ENCODE measurements at places on chromosomes 12 and 14. TPM values are rescaled to one million over a fixed set of nuclear protein-coding genes. Genes with fewer than 3 reads are reported as not detected.

- no peak for DNase-seq
These were observed 2.8 kb downstream of the TSHR start for GRCh38 chr14:80958226-80958625.

Gene TAS2R9
- not detected for total RNA-seq

DNA sequence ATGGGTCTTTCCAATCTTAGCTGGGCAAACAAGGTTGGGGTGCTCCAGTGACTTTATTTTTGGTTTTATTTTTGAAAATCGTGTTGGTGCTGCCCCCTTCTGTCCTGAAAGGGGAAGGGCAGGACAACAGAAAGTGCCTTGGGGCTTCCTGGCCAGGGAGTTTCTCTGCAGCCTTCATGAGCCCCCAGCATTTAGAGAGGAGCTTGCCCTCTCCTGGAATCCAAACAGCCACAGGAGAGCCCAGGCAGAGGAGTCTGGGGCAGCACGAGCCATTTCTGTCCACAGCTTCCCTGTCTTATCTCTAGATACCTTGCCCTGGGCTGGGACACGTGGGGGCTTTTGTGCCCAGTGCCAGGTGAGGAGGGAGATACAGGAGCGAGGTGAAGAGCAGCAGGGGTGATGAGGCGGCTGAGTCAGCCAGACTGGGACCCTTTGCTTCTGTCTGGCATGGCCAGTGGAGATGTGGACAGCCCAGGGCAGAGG lies 4.4 kb upstream of the C1RL start:
- no peak for DNase-seq

- no peak for DNase-seq
These were observed 7.2 kb downstream of the CD69 start for GRCh38 chr12:9753498-9753897.

DNA sequence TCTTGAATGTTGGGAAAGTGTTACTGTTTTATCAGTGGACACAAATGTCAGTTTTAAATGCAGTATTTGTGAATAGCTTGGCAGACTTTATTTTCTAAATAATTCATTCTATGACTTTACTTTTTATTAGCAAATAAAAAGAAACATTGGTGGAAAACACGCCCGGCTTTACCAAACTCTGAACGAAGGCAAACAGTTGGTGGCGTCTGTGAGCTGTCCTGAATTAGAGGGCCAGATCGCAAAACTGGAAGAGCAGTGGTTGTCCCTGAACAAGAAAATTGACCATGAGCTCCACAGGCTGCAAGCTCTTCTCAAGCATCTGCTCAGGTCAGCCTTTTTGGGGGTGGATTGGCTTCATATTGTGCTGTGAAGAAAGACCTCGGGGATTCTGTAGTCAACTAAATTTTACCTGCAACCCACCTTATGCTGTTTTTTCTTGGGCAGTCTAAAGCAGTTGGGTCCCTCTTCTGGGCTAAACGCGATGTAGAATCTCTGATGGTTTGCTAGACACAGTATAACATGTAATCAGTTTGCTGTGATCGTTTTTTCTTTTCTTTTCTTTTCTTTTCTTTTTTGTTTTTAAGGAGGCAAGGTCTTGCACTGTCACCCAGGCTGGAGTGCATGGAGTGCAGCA lies 156.4 kb downstream of the ESR2 start:
- DNase-seq = no peak

Gene FAM181A
- not detected for total RNA-seq

Gene ETFBKMT
- total RNA-seq = 2.2 TPM

DNA sequence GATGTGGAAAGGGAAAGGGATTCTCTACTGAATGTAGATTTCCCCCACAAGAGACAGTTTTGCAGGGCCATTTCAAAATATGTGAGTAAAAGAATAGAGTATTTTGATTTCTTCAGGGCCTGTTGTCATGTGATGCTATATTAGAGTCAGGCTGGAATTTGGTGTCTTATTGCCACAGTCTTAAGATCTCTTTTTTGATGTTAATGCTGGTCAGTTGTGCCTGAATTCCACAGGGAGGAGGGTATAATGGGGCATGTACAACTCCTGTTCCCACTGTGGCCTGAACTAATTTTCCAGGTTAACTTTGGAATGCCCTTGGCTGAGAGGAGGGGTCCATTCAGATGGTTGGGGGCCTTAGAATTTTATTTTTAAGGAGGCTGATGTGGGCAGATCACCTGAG lies 111.0 kb upstream of the MAX start:
- DNase-seq = no peak

DNA sequence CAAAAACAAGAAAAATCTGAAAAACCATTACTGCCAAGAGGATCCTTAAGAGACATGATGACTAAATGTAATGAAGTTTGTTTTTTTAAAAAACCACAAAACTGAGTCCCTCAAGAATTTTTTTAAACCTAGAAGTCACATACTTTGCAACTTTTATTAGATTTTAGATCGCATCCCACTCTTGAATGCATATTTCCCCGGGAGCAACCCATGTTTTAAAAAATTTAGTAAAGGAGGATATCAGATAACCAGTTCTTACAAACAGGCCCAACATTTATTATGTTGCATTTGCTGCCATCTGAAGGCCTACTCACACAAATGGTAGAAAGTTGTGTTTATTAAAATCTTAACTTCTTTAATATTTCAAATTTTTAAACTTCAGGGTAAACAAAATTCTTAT lies 44.3 kb upstream of the CCT2 start:
- no peak for DNase-seq

Gene TAS2R7
- total RNA-seq = 0.39 TPM

Gene HOXC4
- not detected for total RNA-seq

Gene TAS2R31
- total RNA-seq = 5.7 TPM

Gene FSCB
- total RNA-seq = not detected

GRCh38 chr14:104879983-104880565 lies 15.0 kb downstream of the CEP170B start:
- peak; percentile 10 for DNase-seq

Gene LPAR5
- total RNA-seq = not detected

DNA sequence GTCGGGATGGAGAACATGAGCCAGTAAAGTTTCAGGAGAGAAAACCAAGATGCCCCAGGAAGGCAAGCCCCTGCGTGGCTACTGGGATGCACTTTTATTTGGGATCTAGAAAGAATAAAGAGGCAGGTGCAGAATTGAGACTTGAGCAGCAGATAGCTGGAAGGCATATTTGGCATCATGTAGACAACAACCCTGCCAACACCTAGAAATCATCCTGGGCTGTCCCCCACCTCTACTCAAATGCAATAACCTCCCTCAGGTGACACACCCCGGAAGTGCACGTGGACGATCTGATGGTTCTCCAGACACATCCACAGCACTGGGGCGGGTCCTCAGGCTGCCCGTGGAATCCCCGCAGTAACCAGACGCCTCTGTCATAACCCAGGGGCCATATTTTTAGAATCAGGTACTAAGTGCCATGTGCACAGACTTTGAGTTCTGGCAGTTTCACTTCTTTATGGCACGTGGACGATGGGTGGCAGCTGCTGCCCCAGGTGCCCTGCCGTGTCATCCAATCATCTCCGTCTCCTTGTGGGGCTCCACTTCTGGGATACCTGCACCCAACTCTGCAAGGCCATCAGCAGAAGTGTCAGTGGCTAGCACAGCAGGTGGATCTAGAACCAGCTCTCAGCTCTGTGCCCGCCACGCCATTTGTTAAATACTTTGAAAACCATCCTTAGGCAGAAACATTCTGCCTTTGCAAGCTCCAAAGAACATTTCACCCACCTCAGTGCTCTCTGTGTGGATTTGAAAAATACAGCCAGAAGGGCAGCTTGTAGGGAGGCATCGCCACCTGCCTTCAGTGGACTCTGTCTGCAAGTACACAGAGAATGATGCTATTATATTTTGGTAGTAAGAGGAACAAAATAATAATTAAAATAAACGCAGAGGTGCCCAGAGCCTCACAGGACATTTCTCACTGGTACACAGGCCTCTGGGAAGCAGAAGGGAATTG lies 771.7 kb upstream of the TMEM132C start:
- DNase-seq = no peak

GRCh38 chr14:100303179-100303578 lies 3.1 kb downstream of the SLC25A29 start:
- DNase-seq = no peak

DNA sequence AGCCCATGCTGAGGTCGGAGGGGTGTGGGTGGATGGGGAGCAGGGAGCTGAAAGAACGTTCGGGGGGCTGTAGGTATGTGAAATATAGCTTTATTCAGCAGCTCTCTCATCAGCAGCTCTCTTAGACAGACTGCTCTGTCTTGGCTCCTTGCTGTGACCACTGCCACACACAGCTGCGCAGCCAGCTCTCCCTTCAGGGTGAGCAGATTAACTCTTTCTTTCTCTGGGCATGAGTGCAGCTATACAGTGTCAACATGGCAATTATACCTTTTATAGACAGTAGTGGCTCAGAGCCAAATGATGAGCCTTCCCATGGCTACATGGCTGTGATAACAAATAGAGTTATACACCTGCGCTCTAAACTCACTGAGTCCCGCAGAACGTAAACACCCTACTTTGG lies 137.7 kb upstream of the NEDD1 start:
- DNase-seq = no peak

GRCh38 chr14:96221841-96222240 lies 17.2 kb downstream of the BDKRB2 start:
- no peak for DNase-seq

GRCh38 chr12:121812320-121812871 lies 8.6 kb downstream of the SETD1B start:
- peak; percentile 86 for DNase-seq

GRCh38 chr14:72420749-72421474 lies 473.0 kb downstream of the DPF3 start:
- peak; percentile 94 for DNase-seq

Gene IAPP
- not detected for total RNA-seq

DNA sequence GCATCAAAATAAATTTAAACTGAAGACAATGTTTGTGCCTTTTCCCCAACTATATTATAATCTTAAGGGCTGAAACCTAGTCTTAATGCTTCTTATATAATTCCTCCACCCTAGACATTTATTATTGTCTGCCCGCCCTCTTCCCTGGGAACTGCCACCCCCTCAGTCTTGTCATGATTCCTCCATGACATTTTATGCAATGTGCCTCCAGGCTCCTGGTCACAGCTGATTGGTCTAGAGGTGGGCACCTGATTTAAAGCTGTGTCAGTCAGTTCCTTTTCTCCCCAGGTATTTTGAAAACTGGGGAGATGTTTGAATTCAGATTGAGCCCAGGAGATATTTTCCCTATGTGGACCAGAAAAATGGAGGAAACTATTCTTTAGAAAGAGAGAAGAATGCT lies 401.4 kb downstream of the PCNX1 start:
- no peak for DNase-seq

Gene CCDC60
- 3.8 TPM for total RNA-seq

DNA sequence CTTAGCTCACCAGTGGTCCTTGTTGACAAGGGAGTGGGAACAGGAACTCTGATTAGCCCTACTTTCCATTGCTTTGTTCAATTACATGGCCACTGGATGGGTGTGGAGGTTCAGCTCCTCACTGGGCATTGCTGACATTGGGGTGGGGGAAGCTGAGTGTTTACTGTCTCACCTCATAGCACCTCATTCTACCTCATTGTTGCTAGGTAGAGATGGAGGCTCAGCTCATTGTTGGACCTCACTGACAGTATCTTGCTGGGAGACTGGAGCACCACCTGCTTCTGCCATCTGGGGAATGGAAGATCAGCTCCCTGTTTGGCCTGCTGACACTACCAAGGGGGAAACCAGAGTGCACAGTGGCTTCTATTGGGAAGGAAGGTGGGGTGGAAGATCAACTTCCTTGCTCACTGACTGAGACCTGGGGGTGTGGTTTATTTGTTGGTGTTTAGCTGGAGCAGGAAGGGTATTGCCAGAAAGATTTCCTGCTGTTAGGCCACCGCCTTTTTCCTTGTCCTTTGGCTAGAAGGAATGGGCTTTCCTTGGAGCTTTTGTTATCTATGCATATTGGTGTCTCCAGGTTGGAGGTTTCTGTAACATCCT lies 1.3 kb upstream of the OR4E2 start:
- DNase-seq = no peak

DNA sequence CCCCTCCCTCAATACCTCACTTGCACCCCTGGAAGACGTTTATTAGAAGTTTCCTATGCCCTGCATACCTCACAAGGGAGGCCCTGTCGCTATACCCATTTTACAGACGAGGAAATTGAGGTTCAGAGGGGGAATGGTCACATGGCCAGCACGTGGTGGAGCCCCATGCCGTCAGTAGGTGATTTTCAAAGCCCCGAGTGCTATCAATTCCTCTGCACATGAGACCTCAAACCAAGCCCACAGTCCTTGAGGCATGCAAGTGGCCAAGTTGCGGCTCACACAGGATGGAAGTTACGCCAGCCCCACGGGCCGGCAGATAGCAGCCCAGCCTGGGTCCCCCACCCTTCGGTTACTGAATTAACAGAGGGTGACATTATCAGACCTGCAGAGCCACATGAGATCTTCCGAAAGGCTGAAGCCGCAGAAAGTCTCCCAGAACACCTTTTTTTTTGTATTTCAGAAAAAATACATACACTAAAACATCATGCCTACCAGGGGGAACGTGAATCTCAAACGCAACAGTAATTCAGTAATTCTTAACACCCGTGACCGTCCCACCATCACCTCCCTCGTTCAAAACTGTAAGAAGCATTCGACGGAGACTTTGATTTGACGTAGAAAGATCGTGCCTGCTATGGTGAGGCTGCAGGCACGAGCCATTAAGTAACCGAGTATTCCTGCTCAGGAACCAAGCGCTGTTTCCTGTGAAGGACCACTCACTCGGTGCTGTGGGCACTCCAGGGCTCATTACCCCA lies 129.0 kb downstream of the RFLNA start:
- DNase-seq = no peak

Gene GUCY2C
- total RNA-seq = not detected

DNA sequence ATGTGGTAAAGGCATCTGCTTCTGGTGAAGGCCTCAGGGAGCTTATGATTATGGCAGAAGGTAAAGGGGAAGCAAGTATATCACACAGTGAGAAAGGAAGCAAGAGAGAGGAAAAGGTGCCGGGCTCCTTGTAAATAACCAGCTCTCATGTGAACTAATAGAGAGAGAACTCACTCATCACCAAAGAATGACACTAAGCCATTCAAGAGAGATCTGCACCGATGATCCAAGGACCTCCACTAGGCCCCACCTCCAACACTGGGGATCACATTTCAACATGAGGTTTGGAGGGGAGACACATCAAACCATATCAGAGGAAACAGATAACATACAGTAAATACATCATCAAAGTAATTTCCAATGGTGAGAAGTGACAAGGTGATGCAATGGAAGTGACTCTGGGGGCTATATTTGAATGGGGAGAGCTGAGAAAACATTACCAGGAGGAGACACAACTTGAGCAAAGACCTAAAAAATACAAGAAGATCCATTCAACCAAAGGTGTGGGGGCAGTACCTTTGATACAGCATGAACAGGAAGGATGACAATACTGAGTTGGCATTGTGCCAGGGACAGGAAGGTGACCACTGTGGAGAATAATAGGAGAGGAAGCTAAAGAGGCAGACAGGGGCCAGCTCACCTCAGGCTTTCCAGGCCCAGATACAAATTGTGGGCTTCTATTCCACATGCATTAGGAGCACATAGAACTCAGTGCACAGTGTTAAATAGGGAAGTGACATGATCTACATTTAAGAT lies 134.4 kb upstream of the GRIP1 start:
- no peak for DNase-seq
